ENCODE measurements at places on chromosomes 6 and 20.

- no peak for DNase-seq
Observed at GRCh38 chr6:107114926-107115694, at the start of gene BEND3. TSS of gene BEND3 (minus strand) at chr6:107115515. CDS start at chr6:107099285, 16,230 bp downstream.

DNA sequence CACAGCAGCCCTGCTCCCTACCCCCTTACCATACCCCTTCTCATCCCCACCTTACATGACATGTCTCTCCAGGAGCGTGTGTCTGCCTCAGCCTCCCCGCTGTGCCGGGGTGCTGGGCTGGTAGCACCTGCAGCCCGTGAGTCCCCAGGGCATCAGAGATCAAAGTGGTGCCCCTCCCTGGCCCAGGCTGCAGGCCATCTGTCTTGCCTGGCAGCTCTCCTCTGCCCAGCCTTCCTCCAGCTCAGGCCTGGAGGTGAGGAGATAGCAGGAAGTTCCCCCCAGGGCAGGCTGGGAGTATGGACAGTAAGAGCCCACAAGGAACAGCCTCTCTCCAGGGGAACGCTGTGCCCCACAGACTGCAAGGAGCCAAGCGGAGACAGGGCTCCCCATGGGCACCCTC lies 35.3 kb downstream of the GRM4 start:
- DNase-seq: no peak

DNA sequence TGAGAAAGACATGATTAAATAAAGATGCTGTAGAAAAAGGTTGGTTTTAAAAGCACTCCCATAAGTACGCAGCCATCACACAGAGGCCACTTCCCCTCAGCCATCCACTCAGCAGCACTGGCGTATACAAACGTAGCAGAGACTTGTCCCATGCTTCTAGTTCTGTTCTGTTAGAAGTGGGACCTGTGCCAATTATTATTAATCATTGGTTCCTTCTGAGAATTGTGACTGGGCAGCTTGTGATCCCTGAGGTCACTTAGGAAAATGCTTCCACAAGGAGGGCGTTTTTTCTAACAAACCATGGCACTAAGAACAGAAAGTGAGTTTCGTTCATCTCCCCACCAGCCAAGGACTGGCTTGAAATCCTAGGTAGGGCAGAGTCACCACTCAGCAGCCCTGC lies 53.9 kb downstream of the FAM120B start:
- no peak for DNase-seq

DNA sequence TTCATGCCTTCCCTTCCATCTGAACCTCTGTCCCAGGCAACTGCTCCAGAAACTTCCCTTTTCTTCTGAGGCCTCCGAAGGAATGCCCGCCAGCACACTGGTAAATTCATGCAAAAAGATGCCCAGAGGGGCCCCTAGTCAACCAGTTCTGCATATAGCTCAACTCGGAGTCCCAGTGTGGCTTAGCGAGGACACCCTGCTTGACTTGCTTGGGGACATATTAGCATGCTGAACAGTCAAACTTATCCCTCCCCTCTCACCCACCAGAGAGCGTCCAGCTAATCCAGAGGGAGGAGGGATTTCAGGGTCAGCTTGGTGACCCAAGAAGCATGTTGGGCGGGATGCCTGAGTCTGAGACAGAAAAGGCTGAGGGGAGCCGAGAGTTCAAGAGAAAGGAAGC lies 23.0 kb upstream of the MDFI start:
- no peak for DNase-seq

DNA sequence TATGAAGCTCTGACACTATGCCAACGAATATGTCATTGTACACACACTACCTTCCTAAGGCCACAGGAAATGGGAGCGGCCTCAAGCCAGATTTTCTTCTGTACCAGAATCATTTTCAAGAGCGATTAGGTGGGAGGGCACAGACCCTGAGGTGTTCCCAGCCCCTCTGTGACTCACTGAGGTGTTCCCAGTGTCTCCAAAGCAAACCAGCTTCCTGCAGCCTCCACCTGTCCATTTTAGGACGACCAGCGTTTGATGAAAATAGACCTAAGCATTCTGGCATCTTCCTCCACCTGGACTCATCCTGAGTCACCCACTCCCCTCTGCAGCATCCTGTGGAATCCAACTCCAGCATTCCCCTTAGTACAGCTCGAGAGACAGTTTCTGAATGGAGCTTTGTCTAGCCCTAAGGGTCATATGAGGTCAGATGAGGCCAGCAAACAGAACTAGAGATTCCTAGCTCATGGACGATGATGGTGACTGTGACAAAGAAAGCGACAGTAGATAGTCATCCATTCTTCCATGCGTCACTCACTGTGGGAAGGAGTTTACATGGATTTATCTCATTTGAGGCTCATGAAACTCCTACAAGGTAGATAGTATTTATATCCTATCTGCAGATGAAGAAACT lies 203.4 kb downstream of the PTPRT start:
- DNase-seq: no peak
